ENCODE measurements at places on chromosomes 1 and 21.

GRCh38 chr1:31748365-31748764, 15.8 kb downstream of the ADGRB2 start:
- ATAC-seq: no peak

DNA sequence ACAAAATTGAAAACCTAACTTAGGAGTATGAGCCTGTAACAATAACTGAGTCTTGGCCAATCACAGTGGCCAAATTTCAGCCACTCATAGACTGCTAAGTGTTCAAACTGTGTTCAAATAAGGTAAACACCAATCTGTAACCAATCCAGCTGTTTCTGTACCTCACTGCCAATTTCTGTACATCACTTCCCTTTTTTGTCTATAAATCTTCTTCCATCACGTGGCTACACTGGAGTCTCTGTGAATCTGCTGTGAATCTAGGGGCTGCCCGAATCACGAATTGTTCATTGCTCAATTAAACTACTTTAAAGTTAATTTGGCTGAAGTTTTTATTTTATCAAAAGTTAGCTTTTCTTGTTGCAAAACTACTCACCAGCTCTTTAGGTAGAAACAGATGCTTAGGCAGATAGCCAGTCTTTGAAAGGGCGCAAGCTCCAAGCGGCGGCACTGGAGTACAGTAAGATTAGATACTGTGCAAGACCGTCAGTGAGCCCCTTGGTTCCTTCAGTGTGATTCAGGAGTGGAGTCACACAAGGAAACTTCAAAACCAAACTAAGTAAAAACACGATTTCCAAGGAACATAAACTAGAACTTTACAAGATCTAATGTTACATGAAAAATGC, 43.2 kb upstream of the ADGRL2 start:
- no peak for ATAC-seq

DNA sequence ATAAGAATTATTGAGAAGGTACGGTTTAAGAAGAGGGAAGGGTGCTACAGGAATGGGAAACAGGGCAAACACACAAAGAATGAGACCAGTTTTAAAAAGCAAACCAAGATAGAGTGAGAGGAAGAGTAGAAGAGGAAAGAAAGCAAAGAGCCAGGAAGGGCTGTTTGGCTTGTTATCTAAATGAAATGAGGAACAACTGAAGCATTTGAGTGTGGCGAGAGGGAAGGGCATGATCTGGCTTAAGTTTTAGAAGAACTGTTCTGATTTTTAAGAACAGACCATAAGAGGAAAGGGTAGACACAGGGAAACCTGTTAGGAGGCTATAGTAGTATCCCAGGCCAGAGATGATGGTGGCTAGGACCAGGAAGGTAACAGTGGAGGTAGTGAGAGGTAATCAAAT, 73.8 kb downstream of the TUT4 start:
- ATAC-seq: no peak

DNA sequence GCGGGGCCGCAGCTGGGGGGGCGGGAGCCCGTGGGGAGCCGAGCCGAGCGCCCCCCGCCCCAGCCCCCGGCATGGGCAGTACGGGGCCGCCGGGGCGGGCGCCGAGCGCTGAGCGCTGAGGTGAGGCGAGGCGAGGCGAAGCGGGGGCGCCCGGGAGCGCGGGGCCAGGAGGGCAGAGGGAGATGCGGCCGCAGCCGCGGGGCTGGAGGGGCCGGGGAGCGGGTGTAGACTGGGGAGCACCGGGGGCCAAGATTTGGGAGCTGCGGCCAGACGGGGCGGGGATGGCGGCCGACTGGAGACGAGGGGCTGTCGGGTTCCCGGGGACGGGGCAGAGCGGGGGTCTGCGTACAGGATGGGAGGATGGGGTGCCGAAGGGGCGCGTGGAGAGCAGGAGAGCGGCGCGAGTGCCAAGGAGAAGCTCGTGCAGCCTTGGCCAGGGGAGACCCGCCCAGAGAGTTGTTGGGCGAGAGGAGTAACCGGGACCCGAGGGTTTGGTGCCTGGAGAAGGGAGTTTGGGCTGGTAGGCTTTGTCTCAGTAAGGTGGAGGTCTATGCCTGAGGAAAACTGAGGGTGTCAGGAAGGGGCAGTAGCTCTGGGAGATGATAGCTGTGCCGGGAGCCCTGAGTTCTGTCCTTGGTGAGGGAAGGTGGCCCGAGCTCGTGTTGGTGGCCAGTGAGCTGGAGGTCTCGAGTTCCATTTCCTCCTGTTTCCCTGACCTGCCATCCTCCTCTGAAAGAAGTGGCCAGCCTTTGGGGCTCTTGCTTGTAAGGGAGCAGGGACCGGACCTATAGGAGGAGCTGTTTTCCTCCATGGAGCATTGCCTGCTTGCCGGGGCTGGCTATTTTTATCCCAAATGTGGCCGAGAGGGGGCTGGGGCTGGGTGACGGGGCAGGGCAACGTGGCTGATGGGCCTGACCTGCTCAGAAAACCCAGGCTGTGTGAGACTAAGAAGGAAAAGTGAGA, 539 bp downstream of the ATP8B2 start:
- ATAC-seq: peak; percentile 54

- peak; percentile 80 for ATAC-seq
These were observed 244.2 kb upstream of the HOOK1 start for GRCh38 chr1:59570524-59570923.

- ATAC-seq: no peak
These were observed 8.7 kb downstream of the PDXK start for GRCh38 chr21:43727519-43728153.

DNA sequence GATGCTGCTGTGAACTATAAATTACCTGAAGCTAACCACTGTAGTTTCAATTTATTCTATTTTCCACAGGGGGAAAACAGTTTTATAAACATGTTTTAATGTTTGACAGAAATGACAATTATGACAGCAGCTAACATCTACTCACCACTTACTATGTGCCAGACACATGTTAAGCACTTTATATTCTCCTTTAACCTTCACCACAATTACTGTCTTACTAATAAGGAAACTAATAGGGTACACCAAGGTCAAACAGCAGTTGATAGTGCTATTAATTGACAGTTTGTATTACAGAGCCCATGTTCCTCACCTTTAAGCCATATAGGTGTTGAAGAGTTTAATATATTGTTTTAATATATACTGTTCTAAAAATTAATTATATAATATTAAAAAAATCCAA, 146.4 kb downstream of the EVI5 start:
- ATAC-seq: no peak

DNA sequence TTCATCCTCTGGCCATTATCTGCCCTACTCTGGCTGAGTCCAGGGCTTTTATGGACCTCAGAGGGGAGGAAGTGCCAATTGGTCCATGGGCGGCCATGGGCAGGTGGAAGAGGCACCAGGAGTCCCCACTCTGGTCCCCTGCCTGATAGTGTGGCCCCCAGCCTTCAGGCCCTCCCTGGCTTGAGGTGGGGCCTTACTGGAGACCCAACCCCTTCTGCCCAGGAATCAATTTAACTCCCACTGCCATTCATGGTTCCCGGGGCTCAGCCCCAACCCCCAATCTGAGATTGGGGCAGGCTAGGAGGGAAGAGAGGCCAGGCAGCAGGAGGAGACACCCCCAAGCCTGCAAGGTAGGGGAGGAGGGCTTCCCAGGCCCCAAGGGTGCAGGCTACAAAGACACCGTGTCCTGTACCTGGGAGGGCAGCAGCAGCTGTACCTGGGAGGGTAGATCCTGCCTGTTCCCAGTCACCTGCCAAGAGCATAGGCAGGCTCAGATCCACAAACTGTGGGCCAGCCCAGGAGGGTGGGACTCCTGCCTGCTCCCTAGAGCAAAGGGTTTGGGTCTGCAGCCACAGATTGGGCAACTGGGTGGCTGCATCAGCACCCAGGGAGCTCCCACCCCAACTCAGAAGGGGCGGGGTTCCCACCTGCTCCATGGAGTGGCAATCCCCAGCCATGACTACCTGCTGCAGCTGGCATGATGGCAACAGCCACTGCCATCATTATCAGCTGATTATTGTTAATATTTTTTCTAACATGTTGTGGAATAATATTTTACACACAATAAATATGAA, 1044.1 kb upstream of the B3GALT2 start:
- ATAC-seq: peak; percentile 34

- ATAC-seq: no peak
These were observed 41.5 kb upstream of the SRSF10 start for GRCh38 chr1:24021403-24022266.

GRCh38 chr1:204806943-204807687, 63.5 kb upstream of the NFASC start:
- ATAC-seq: peak; percentile 96

- ATAC-seq: no peak
These were observed 107.2 kb downstream of the FAF1 start for GRCh38 chr1:50852889-50853288.

DNA sequence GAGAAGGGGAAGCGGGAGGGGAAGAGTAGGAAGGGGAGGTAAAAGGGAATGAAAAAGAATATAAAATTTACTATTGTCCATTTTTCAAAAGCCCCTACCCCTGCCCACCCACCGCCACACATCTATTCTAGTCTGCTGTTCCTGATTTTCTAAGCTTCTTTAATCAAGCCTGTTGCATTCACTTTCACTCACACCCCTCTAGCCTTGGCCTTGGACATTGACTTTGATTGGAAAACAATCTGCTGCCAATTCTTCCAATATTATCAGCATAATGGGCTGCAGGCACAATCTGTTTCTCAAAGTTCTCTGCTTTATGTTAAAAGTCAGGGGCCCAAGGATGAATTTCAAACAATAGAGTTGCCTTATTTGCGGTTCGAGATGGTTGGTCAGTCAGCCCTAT, 281.2 kb downstream of the SETD4 start:
- ATAC-seq: no peak

DNA sequence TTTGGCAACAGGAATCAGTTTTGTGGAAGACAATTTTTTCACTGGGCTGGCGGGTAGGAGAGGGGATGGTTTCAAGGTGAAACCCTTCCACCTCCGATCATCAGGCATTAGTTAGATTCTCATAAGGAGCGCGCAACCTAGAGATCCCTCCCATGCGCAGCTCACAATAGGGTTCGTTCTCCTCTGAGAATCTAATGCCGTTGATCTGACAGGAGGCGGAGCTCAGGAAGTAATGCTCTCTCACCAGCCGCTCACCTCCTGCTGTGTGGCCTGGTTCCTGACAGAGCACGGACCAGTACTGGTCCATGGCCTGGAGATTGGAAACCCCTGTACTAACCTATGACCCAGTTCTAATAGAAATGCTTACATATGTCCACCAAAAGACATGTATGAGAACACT, 96.6 kb upstream of the KIAA1614 start:
- ATAC-seq: no peak

- no peak for ATAC-seq
These were observed 365.9 kb downstream of the TGFB2 start for GRCh38 chr1:218711001-218711400.

Data from stimulated activated memory B cell treated with anti-CD40 and anti-IgM and Interleukin-4, amounts not matched to agents 10 μg/mL and 1 μg/mL and 100 μg/mL, for 72 hours (primary cell).